HL-60 (cell line): ENCODE measurements at places on chromosomes 2 and 18.

- no peak for DNase-seq
These were observed 66.3 kb downstream of the TANC1 start for GRCh38 chr2:159034713-159035112.

DNA sequence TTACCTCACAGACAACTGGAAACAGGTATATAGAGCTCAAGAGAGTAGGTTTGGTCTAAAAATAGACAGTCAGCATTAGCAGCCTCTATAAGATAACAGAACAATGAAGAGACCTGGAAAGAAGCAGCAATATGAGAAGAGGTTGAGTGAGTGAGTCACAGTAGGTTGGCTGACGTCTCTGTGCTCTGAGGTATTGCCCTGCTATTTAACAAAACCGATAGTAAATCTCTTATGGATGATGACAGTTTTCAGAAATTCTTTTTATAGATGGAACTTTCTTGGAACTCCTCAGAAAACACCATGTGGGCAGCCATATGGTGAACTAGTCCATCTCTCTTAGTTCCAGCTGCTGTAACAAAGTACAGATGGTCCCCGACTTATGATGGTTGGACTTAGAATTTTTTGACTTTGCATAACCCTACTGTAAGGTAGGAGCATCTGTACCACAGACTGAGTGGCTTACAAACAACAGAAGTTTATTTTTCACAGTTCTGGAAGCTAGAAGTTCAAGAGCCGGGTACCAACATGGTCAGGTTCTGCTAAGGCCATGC is 123.5 kb downstream of the MBD2 start:
- DNase-seq = no peak

DNA sequence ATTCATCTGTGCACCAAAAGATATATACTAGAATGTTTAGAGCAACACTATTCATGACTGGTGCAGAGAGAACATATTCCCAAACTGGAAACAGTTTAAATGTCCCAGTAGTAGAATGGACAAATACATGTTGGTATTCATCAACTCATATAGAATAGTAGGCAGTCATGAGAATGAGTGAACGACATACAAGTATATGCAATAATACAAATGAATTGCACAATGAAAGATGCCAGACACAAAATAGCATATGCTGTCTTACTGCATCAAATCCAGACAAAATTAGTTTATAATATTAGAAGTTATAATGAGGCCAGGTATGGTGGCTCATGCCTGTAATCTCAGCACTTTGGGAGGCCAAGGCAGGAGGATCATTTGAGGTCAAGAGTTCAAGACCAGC is 8.3 kb upstream of the PRKAG3 start:
- DNase-seq = no peak

- DNase-seq = no peak
These were observed 132.8 kb downstream of the ACOXL start for GRCh38 chr2:110865188-110865587.

GRCh38 chr2:211982162-211982561 is 556.4 kb downstream of the ERBB4 start:
- no peak for DNase-seq

GRCh38 chr2:161136696-161137324 is 23.4 kb upstream of the TANK start:
- peak; percentile 74 for DNase-seq

DNA sequence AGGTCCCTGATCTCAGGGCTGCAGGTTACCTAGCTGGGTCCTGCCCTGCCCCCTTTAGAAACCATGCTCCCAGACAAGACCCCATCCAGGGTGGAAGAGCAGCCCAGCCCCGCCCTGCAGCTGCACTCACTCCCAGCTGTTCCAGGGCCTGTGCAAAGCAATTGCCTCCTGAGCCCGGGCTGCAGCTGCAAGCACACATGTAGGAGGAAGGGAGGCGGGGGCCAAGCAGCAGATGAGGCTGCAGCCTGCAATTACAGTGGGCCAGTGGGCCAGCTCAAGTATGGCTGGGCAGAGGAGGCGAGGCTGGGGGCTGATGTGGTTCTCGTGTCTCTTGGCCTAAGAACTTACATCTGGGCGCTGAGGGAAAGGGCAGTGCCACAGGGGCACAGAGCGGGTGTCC is 65.4 kb upstream of the TUBA3E start:
- DNase-seq = no peak

GRCh38 chr18:57353940-57354461 is 1.6 kb downstream of the ST8SIA3 start:
- DNase-seq = no peak

GRCh38 chr2:28276807-28277206 is 115.9 kb upstream of the FOSL2 start:
- DNase-seq = no peak

- no peak for DNase-seq
These were observed 110.3 kb upstream of the MGAT5 start for GRCh38 chr2:134143568-134143967.

GRCh38 chr2:120932881-120933280 is 197.2 kb downstream of the GLI2 start:
- no peak for DNase-seq

DNA sequence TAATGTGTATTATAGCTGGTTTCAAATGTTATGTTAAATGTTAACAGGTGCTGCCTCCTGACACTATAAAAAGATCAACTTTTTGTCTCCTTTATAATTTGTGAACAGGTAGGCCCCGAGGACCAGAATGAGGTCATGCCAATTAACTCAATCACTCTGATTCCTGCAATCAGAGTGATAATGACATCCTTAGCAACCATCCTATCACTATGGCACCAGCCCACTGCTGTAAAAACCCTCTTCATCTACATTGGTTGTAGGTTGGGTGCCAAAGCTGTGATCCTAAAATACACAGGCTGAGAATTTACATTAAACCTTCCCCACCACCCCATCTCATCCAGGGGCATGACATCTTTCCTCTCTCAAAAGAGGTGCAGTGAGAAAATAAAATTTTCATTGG is 103.5 kb downstream of the CPO start:
- DNase-seq = no peak
